Stimulated activated CD8-positive, alpha-beta memory T cell treated with anti-CD3 and anti-CD28 coated beads, Interleukin-4, amount 100 ng/mL, for 4 hours (primary cell): ENCODE measurements at places on chromosomes 5 and 9.

- no peak for DNase-seq
Observed at GRCh38 chr5:99019812-99020697, 91.2 kb upstream of the CHD1 start.

GRCh38 chr9:124452841-124453585 is 2.8 kb downstream of the ADGRD2 start:
- DNase-seq = no peak

GRCh38 chr9:27362447-27363210 is 65.7 kb upstream of the EQTN start:
- DNase-seq = no peak

GRCh38 chr5:38707352-38708210 is 138.2 kb upstream of the OSMR start:
- no peak for DNase-seq

DNA sequence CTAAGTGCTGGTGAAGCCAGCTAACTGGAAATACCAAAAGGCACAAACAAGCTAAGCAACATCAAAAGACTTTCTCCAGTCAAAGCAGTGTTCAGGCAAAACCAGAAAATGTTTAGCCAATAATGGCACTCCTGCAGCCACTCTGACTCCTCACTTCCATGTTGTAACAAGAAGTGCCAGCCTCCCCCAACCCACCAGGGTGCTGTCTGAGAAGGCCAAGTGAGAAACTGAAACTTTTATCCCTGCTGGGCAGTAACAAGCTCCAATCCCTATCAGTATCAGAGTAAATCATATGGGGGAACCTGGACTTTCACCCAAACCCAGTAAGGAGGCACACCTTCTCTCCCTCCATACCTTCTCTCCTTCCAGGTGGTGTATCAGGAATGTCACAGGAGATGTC is 414.8 kb upstream of the NMUR2 start:
- DNase-seq = no peak

- DNase-seq = no peak
Observed at GRCh38 chr5:175638305-175638704, 19.6 kb upstream of the HRH2 start.

DNA sequence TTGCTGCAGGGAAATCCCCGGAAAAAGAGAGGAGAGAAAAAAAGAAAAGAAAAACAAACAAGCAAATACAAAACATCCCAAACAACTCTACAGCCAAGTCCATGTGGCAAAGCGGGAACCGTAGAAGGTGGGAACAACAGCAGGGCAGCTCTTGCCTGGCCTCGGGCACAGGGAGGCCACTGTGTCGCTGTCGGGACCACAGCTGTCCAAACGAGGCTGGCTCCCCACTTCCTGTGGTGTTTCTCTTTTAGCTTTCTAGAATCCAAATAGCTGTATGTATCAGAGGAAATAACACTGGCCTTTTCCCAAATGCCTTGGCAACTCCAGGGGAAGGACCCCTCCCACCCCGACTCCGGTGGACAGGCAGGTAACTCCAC is 41.6 kb upstream of the EQTN start:
- no peak for DNase-seq
